ENCODE measurements at places on chromosomes 4 and X.
A peak's percentile ranks its signal among the peaks of the same experiment; 100 is the strongest.

- DNase-seq, result no peak
Observed at GRCh38 chr4:156805696-156806095, 165.9 kb downstream of the PDGFC start.

DNA sequence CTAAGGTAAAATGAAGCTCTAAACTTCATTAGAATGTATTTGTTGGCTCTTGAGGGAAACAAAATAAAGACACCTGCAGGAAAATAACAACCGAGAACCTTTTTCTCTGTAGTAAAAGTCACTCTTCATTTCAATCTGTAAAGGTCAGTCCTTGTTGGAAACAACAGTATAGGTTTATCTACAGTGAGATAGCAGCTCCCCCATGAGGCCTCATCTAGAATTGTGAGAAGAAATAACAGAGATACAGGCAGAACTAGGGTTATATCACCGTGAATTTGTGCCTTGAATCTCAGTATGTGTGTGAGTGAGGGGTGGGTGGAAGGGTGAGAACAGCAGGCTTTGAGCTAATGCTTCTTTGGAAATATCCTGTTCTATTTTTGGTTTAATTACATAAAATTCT, 107.8 kb upstream of the FMR1 start:
- no peak for DNase-seq

DNA sequence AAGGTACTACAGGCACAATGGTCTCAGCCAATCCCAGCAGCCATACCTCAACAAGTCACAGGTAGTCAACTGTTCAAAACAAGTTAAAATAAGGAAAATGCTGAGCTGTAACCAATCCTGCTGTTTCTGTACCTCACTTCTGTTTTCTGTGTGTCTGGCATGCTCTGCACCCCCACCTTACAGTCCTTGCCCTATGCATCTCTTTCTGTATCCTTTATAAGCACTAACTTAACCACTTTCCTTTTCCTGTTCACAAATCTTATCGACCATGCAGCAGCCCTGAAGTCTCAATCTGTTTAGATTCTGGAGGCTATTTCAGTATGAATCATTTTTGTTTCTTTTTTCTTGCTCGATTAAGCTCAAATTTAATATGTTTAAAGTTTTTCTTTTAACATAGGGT, 12.5 kb upstream of the FAM13A start:
- DNase-seq, result no peak

DNA sequence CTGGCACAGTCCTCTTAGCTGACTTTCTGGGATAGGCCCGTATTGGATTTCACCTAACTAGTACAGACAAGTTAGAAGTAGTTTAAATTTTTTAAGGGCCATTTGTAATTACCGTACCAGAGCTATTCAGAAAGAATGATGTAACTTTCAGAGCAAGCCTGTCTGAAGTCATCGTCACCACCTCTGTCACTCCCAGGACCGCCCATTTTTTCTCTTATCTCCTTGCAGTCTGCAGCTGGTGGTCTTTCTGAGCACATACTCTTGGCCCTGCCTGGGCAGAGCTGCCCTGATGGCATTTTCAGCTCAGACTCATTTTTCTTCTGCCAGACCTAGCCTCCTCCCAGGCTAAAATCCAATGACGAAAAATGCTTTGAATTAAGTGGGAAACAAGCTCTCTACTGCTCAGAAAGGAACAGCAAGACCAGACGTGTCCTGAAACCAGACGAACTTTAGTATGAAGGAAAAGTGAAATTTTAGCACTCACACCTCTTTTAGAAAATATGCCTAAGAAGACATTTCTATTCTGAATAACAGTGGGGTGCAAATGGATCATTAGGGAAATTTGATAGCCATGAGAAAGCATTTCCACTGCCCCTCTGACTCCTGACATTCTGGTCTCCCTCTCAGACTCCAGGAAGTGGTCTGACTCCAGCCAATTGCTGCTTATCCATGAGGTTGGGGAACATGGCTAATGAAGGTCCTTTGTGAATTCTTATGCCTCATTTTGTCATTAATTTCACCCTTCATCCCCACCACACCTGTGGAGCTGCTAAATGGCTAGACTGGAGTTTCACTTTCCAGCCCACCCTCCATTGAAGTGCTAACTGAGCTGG, 162.4 kb upstream of the GYPA start:
- DNase-seq, result no peak

GRCh38 chr4:70365479-70365878, 4.9 kb downstream of the SMR3A start:
- no peak for DNase-seq

- DNase-seq, result no peak
Observed at GRCh38 chr4:55372259-55372658, 23.5 kb upstream of the TMEM165 start.

DNA sequence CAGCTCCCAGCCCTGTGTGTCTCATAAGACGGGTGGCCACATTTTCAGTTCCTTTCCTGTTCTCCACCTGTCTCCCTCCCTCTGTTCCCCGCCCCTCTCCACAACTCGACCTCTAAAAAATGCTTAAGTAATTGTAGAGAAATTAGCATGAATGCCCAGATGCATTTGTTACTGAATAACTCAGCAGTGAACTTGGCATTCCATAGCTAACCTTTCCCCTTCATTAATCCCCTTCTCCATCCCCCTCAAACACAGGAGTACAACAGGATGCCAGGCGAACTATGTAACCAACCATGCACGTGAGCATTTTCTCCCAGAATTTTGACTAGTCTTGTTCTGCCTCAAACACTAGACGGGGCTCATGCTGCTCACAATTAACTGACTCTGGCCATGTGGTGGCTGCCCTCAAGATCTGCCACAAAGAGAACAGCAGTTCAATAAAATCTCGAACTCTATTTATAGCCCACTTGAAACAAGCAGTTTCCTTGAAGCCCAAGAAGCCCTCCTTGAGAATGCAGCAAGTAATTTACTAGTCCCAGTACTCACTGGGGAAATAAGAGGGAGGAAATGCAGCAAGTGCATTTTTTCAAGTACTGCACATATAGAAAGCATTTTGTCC, 351.2 kb downstream of the ARHGAP24 start:
- no peak for DNase-seq

DNA sequence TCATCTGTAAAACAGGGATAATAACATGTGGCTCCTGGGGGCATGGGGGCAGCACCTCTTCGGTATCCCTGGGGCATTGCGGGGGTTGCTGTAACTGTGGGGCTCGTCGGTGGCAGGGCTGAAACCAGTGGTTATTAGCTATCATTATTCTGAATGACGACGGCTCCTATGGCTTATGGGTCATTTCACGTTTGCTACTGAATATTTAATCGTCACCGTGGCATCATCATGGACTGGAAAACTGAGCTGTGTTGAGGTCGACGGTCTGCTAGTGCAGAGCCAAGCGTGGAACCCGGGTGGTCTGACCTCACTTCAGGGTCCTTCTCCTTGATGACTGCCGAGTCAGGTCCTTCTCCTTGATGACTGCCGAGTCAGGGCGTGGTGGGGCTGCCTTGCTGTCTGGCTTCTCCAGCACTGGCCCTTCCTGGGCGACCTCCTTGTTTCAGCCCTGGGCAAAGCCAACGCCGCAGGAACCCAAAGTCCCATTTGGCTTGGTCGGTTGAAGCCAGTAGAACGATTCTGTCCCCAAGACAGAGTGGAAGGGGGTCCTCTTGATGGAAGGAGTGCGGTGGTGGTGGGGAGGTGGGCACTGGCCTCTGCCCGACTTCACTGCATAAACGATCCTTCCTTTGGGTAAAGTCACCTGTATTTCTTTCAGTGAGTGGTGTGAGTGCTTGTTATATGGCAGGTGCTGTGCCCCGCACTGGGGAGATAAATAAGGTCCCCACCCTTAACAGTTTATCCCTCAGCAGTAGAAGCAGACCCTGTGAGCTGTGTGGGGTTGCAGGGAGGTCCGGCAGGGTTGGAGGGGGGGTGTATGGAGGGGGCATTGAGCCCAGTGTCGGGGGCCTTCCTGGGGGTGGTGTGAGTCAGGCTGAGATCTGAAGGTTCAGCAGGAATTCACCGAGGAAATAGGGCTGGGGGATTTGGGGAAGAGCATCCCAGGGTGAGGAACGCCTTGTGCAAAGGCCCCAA, 40.8 kb downstream of the PSAPL1 start:
- no peak for DNase-seq

DNA sequence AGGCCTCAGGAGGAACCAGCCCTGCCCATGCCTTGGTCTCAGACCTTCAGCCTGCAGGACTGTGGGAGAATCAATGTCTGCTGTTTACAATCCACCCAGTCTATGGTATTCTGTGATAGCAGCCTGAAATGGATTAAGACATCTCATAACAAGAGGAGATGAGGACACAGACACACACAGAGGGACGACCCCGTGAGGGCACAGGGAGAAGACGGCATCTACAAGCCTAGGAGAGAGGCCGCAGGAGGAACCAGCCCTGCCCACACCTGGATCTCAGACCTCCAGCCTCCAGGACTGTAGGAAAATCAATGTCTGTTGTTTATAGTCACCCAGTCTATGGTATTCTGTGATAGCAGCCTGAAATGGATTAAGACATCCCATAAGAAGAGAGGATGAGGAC, 3.3 kb downstream of the SLC25A6 start:
- no peak for DNase-seq

DNA sequence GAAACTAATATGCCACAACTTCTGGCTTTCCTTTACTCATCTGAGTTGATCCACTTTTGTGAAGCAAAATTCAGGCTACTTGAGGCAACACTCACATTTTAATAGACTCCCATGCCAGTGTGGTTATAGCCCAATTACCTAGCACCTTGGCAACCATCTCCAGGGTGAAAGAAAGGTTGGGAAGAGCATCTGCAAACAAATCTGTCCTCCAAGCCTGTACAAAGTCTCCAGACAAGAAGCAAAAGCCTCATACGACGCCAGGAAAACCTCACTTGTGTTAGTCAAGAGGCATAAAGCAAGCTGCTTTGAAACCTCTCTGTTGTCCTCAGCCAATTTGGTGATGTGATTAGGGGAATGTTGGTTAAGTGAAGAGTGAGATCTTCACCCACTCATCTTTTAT, 246.6 kb downstream of the THOC2 start:
- DNase-seq, result peak; percentile 64

DNA sequence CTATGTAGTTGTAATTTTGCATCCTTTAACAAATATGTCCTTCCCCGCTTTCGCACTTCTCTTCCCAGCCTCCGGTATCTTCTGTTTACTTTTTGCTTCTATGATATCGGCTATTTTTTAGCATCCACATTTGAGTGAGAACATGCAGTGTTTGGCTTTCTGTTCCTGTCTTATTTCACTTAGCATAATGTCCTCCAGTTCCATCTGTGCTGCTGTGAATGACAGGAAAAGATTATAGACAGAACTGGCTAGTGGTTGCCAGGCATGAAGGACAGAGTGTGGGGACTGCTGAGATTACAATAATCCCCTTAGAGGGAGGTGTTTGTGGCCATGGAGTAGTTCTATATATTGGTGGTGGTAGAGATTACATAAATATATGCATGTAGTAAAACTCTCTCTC, 588.6 kb downstream of the NLGN4X start:
- no peak for DNase-seq

- no peak for DNase-seq
Observed at GRCh38 chrX:568311-568710, 62.3 kb upstream of the SHOX start.

DNA sequence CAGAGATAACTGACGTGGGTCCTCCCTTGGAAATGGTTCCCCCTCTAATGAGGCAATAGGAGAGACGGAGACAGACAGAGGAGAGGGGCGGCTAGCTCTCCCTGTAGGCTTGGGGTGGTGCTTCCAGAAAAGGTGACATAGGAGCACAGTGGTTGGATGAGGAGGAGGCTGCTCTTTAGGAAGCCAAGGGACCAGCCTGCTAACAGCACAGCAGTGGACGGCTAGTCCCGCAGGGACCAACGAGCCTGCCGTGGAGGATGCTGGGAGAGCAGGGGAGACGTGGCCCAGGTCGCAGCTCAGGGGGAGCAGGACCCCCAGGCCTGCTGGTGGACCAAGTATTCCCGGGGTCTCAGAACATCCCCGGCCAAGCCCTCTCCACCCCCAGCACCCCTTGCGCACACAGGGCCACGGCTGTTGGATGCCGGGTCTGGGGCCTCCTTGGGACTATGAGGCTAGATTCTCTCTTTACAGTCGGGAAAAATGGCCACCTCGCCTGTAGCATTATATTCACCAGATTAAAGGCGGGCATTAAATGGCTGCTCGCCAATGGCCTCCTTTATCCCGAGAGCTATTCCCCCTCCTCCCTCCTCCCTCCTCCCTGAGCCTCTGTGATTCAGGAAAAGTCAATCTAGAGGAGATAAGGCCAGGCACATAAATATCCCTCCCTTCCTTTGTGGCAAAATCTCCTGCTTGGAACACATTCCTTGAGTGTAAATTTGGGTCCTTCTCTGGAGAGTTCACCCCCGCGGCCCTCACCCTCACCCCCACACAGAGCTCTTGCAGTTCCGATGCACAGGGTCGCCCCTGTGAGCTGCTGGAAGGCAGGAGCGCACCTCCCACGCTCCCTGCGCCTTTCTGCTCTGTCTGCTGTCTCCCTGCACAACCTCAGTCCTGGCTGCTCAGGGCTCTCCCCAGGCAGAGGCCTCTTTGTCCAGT, 30.5 kb upstream of the NSG1 start:
- no peak for DNase-seq

GRCh38 chrX:71619986-71620385, 1.7 kb upstream of the CXCR3 start:
- DNase-seq, result no peak

DNA sequence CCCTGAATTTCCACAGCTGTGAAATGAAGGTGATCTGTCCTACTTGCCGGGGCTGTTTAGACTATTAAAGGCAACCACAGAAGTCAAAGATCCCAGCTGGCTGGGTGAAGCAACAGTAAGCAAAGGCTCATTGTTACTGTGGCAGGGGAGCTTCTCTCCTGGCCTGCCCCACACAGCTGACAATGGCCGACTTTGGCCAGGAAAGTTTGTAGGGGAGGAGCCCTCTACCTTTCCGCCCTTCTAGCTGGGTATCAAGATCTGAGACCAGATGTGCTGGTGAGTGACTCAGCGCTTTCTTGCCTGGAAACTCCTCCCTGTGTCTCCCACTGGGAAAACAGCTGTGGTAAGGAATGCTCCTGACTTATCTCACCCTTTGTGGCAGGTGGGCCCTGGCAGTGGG, 21.1 kb downstream of the RASSF6 start:
- no peak for DNase-seq

GRCh38 chrX:13043138-13043537, 1.3 kb downstream of the FAM9C start:
- no peak for DNase-seq

- DNase-seq, result no peak
Observed at GRCh38 chrX:43003939-43004338, 226.0 kb upstream of the PPP1R2C start.

DNA sequence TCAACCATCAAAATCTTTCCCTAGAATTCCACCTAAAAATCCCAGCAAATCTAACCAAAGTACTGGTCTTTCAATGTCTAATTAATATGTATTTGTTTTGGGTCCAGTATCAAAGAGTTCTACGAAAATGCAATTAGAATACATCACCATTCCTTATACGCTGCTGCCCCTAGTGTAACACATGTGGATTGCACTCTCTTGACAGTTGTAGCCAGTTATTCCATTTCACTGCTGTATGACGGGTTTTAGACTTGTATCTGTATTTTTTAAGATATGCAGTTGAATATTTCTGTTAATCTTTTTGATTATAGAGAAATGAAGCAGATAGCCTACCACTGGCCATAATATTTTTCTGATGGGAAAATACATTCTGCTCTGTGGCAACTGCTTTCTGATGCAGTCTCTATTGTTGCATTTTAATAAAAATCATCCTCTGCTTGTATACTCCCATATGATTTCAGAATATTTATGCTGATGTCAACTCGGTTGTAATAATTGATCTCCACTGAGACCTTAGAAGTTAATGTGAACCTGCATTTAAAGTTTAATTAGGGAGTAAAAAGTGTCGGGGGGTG, 17.1 kb upstream of the PAGE2B start:
- no peak for DNase-seq
